ENCODE measurements at places on chromosomes 1 and 21.

DNA sequence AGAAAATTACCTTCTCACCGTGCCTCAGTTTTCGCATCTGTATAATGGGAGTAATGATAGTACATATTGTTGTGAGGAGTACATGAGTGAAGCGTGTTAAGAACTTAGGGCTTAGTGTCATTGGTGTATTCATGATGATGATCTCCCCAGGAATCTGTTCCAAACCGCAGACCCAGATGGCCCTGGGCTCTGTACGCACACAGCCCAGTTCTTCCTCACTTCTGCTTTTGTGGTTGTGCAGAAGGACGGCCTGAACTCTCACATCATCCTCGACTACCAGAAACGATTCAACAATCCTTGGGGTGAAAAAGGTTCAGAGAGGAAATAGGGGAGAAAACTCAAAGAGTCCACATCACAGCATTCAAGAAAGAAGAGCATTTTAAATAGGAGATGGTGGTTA, 323.0 kb downstream of the CAMTA1 start:
- no peak for DNase-seq

DNA sequence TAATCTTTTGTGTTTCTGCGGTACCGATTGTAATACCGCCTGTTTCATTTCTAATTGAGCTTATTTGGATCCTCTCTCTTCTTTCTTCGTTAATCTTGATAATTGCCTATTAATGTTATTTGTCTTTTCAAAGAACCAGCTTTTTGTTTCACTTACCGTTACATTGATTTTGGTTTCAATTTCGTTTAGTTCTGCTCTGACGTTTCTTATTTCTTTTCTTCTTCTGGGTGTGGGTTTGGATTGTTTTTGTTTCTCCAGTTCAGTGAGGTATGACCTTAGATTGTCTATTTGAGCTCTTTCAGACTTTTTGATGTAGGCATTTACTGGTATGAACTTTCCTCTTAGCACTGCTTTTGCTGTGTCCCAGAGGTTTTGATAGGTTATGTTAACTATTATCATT, 9.4 kb downstream of the OR2M2 start:
- no peak for DNase-seq

DNA sequence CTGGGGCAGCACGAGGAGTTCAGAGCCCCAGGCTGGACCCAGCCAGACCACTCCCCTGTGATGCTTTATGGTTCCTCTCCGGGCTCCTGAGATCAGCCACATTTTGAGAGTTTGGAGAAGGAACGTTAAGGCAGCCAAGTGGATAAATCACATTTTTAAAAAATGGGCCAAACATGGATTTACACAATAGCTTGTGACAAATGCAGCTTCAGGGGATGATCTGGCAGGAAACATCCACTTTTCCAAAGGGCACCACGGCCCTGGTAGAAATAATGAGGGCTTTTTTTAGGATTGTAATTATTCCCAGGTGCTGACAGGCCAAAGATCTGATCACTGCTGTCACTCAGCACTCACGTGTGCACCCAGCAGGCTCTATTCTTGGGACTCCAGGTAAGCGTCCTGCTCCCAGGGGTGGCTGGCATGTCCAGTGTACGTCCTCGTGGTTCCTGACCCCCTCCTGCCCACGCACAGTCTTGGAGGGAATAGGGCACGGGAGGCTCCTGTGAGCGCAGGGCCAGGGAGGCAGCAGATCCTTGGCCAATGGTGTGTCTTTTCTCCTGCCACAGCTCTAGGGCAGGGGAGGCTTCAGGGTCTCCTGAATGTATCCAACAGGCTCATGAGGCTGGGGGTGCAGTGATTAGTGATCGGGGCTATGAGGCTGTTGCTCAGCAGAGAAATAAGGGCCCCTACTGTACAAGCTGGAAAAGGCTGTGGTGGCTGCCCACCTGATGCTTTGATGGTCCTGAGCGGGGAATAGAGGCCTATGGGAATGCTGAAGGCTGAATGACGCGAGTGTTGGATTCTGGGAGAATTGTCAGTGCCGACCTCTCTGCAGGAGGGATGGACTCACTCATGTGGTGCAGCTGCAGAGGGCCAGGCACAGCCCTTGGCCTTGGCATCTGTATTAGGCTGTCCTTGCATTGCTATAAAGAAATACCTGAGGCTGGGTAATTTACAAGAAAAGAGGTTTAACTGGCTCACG, 415.7 kb downstream of the PTPRU start:
- no peak for DNase-seq

GRCh38 chr1:55172272-55172671, 42.9 kb downstream of the USP24 start:
- DNase-seq, result no peak

GRCh38 chr1:26360807-26361604, 7.1 kb upstream of the CRYBG2 start:
- no peak for DNase-seq

DNA sequence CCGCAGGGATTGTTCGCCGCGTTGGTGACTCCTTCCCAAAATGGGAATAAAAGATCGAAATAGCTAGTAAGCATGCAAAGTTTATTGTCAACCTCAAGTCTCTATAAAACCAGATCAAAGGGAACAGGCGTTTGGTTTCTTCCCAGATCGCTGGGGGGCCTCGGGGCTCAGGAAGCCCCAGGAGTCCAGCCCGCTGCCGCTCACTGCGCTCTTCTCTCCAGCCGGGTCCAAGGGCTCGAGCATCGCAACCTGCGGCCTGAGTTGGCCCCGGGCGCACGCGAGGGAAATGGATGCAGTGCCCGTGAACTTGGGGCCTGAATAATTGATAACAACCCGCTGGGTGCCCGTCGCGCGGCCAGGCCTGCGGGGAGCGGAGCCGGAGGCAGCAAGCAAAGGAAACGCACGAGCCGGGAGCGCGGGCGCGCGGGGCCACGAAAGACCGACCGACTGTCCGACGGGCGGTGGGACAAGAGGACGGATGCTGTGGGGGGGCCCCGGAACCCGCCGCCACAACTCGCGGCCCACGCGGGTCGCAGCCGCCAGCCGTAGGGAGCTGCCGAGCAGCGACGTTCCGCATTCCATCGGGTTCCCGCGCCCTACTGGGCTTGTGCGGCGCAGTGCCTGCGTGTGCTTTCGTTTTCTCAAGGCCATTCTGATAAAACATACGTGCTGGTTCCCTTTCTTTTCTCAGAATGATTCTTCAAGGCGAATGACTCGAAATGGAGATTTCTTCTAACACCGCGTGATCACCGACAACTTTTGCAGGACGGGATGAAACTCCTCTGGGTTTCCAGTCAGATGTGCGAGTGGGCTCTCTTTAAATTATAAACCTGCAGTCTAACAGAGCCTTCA, 14.0 kb upstream of the ALX3 start:
- DNase-seq, result no peak

GRCh38 chr1:27017207-27017606, 4.6 kb upstream of the TENT5B start:
- no peak for DNase-seq

All from NCI-H1417 treated with DMSO at 0.1 percent for 48 hours (cell line).